ENCODE measurements at places on chromosomes 3 and 15.

- no peak for DNase-seq
Observed at GRCh38 chr3:112568642-112569041, 6.8 kb downstream of the SLC35A5 start.

- DNase-seq, result peak; percentile 17
Observed at GRCh38 chr15:56428821-56429458, 36.0 kb downstream of the MNS1 start.

DNA sequence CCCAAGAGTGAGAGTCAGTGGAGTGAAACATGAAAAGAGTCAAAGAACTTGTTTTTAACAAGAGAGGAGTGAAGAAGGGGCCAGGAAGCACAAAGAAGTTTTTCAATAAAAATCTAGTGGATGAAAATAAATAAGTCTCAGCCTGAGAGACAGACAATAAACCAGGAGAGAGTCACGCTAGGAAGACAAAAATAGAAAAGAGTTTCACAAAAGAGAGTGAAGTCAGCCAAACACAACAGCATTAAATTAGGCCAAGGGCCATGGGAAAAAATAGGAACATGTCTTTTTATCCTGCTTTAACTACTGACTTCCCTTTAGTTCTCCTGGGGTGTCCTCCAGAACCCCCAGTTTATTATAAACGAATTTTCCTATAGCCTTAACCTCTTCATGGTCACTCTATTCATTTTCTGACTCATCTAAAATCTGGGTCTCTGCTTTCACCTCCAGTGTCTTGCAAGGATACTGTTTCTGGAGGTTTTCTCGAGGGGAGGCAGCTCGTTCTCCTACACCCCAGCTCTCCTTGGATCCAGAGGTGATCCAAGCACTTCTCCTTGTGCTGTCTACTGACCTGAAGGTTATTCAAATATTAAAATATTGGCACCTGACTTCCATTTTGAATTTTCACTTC is 571.5 kb upstream of the PPP2R3A start:
- no peak for DNase-seq

GRCh38 chr3:8741581-8742261 is 8.1 kb downstream of the CAV3 start:
- DNase-seq, result no peak

DNA sequence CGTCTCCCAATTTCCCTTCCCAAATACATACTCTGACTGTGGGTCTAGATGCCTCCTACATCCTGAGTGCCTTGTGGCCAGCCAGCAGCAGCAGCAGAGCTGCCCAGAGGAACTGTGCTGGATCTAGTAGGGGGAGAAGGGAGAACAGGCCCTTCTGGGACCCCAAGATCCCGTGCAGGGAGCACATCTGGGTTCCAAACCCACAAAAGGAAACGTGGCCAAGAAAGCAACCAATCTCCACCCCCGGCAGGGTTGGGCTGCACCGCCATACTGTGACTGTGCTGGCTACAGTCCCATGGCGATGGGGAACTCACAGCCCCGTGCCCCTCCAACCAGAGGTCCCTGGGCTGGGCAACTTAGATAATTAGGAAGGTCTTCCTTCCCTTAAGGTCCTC is 86.3 kb downstream of the PPCDC start:
- DNase-seq, result no peak

DNA sequence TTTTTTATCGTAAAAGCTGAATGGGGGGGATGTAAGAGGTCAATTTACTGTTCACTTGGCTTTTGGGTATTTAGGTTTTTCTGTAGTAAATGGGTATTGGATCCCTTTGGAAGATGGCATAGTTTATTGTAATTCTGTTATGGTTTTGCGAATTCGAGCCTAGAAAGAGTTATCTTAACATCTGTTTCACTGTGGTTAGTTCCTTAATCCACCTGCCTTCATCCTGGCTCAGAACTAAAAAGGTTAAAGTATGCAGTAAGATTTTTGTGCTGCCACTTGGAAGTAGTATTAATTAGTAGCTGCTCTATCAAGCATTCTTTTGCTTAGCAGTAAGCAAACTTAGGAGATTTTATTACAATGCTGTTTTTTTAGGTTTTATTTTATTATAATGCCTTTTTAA is 62.4 kb downstream of the ARIH1 start:
- no peak for DNase-seq

- DNase-seq, result no peak
Observed at GRCh38 chr15:86016750-86017149, 62.9 kb upstream of the AGBL1 start.

GRCh38 chr3:79052054-79052681 is 715.6 kb downstream of the ROBO1 start:
- no peak for DNase-seq

DNA sequence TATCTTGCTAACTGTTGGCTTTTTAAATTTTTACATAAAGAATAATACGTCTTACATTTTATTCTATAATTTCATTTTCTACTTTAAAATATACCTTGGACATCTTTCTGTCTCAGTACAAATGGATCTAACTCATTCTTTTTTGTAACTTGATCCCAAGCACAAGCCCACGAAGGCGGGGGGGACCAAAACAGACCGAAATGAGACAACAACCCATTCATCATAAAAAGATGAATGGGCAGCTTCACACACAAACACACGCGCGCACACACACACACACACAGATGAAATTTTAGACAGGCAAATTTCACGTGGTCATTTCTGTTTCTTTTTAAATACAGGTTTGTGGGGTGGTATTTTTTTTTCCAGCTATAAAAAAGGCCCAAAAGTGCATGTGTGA is 271.3 kb upstream of the TOPAZ1 start:
- no peak for DNase-seq

DNA sequence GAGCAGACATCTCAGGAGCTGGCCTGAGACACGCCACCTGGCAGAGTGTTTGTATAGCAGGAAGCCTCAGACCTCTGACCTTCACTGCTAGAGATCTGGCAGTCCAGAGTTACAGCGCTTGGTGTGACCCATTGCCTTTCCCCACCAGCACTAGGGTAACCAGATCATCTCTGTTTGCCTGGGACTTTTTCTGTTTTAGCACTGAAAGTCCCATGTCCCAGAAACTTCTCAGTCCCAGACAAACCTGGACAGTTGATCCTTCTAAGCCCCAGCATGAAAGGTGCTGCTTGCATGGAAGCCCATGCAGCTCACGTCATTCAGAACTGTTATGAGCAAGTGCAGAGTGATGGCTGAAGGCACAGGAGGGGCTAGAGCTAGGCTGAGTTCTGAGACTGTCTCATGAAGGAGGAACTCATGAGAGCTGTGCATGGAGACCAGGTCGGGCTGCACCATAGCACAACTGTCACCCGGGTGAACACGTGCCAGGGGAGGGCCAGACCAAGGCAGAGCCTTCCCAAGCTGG is 18.2 kb upstream of the AHSG start:
- DNase-seq, result no peak

DNA sequence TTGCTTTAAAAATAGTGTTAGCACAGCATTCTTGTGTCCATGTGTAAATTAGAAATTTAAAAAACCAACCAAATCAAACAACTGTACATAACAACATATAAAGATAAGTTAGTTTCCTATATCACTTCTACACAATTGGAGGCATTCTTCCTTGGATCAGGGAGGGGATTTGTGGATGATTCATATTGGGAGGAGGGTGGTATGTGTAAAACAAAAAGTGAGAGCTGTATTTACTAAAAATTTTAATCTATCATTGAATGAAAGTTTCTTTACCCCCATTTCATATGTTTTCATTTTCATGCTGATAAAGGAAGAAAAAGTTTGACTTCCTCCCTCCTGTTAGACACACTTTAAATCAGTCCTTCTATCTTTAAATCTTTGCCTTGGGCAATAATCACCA is 325.0 kb downstream of the SATB1 start:
- no peak for DNase-seq

- no peak for DNase-seq
Observed at GRCh38 chr3:86937306-86937791, 53.6 kb downstream of the VGLL3 start.

- no peak for DNase-seq
Observed at GRCh38 chr3:117706756-117707155, 997.2 kb downstream of the TUSC7 start.

- DNase-seq, result no peak
Observed at GRCh38 chr15:94042180-94042928, 189.0 kb upstream of the MCTP2 start.

- DNase-seq, result no peak
Observed at GRCh38 chr15:57500979-57501576, 90.6 kb upstream of the MYZAP start.

GRCh38 chr3:115397433-115397832 is 225.9 kb upstream of the GAP43 start:
- DNase-seq, result no peak

Measured in LNCaP clone FGC (cell line).